ENCODE measurements at places on chromosomes 16 and 17. TPM values are rescaled to one million over a fixed set of nuclear protein-coding genes. Genes with fewer than 3 reads are reported as not detected.

TM4SF5 gene
- not detected for polyA plus RNA-seq

AOC3 gene
- 0.35 TPM for polyA plus RNA-seq

KRT16 gene
- not detected for polyA plus RNA-seq

CD300LB gene
- not detected for polyA plus RNA-seq

ACBD4 gene
- 8.4 TPM for polyA plus RNA-seq

CCDC200 gene
- polyA plus RNA-seq = not detected

CCT6B gene
- 2.1 TPM for polyA plus RNA-seq

NEK8 gene
- 1.5 TPM for polyA plus RNA-seq
